Fibroblast of skin of right quadriceps (primary cell): ENCODE measurements at places on chromosomes 1 and 21.
A peak's percentile ranks its signal among the peaks of the same experiment; 100 is the strongest.

GRCh38 chr1:226638001-226638601 is 89.5 kb downstream of the STUM start:
- DNase-seq: no peak

DNA sequence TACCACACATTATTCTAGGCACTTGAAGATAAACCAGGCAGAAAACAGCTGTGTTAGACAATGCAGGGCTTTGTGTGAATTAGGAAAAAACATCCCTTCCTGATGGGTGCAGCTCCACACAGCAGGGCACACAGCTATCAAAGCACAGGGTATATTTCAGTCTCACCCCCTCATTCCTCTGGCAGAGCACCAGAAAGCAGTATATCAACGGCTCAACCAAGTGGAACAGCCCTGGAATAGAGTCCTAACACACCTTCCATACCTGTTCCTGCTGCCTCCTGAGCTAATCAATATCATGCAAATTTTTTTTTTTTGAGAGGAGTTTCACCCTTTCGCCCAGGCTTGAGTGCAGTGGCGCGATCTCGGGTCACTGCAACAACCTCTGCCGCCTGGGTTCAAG is 32.1 kb downstream of the LYST start:
- no peak for DNase-seq

GRCh38 chr1:73662526-73662925 is 535.5 kb downstream of the LRRIQ3 start:
- DNase-seq: no peak

DNA sequence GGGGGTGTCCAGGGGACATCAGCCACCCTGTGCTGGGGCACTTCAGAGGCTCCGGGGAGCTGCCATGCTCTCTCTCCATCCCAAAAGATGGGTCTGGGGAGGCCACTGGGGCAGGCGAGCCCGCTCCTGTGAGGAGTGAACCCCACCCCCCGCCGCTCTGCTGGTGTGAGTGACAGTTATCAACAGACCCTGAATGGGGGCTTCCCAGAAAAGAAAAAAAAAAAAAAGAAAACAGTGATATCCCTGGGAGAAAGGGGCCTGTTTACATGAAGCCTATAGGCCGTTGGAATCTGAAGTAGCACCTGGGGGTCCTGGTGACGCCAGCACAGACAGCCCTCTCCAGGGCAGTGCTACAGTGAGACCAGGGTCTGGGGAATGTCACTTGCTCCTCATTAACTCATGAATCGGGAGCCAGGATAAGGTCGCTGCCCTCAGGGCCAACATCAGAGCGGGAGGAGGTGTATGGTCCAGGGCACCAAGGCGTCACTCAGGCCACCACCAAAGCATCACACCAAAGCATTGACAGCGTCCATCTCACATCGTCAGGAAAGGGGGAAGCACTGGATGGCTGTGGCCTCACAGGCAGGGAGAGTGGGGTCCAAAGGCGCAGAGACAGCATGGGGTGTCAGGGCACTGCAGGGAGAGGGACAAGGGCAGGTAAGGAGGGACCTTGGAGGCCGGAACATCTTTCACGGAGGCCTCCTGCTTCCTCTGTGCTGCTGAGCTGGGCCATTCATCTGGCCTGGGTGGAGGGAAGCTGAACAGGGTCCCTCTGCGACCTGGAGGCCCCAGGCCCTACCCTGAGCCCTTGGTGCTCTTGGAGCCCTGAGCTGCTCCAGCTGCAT is 8.4 kb upstream of the NPHP4 start:
- no peak for DNase-seq

GRCh38 chr21:20646431-20647165 is 351.6 kb upstream of the NCAM2 start:
- DNase-seq: peak; percentile 68

- DNase-seq: no peak
Measured at GRCh38 chr1:233442026-233442780, 114.7 kb downstream of the MAP3K21 start.

- DNase-seq: peak; percentile 25
Measured at GRCh38 chr1:59674595-59674994, 140.2 kb upstream of the HOOK1 start.

- DNase-seq: no peak
Measured at GRCh38 chr1:57483954-57484353, 60.1 kb upstream of the DAB1 start.

DNA sequence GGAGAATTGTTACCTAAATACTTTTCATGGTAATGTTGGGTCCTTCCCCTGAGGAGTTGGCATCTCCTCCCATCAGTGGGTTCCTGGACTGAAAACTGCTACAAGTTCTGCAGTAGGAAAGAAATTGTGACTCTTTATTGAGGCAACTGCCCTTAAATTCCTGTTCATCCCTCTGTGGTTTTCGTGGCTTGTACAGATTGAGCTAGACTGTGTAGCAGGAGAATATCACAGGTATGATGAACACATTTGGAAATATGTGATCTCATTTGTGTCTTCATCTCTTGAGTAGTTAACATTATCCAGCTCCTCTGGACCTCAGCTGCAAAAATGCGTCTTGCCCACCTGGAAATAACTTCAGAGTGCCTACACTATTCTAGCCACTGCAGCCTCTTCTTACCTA is 390.6 kb downstream of the PTPRC start:
- DNase-seq: peak; percentile 43

- DNase-seq: no peak
Measured at GRCh38 chr1:172980456-172980855, 70.3 kb downstream of the TNFSF18 start.

- DNase-seq: no peak
Measured at GRCh38 chr1:64001038-64001437, 202.4 kb upstream of the UBE2U start.

DNA sequence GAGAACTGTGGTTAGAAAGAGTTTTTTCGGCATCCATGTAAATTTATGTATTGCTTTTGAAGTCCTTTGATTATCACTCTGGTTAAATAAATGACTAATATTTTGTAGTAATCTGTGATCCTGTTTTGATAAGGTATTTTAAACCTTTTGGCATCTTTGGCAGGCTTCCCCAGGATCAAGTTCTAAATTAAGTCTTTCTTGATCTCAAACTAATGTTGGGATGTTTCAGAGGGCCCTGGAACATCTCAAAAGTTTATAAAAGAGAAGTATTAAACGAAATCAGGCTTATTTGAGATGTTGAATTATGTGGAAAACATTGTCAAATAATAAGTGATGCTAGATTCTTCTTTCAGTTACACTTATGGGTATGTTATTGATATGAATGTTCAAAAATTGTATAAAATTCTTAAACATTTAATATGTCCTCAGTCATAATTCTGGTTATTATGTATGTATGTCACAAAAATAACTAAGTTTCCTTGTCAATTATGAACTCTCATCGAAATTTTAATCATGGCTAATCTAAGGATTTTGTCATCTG is 36.6 kb downstream of the S100A10 start:
- DNase-seq: no peak

GRCh38 chr1:21763236-21763635 is 19.7 kb downstream of the USP48 start:
- no peak for DNase-seq

- DNase-seq: no peak
Measured at GRCh38 chr1:84617349-84617748, 43.1 kb upstream of the CTBS start.

- no peak for DNase-seq
Measured at GRCh38 chr1:22273686-22274681, 131.1 kb upstream of the WNT4 start.

DNA sequence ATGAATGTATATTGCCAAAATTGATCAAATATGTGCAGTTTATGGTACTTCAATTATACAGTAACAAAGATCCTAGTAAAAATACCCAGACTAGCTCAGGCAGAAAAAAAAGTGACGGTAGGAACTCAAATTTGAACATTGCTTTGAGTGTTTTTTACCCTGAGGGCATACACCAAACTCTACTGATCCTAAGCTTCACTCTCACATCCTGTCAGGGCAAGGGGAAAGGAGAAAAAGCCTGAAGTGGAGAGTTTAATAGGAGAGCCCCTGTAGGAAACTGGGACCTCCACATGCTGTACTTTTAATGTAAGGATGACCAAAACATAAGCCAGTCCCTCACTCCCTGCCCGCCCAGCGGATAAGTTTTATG is 59.8 kb upstream of the GNG12 start:
- no peak for DNase-seq

DNA sequence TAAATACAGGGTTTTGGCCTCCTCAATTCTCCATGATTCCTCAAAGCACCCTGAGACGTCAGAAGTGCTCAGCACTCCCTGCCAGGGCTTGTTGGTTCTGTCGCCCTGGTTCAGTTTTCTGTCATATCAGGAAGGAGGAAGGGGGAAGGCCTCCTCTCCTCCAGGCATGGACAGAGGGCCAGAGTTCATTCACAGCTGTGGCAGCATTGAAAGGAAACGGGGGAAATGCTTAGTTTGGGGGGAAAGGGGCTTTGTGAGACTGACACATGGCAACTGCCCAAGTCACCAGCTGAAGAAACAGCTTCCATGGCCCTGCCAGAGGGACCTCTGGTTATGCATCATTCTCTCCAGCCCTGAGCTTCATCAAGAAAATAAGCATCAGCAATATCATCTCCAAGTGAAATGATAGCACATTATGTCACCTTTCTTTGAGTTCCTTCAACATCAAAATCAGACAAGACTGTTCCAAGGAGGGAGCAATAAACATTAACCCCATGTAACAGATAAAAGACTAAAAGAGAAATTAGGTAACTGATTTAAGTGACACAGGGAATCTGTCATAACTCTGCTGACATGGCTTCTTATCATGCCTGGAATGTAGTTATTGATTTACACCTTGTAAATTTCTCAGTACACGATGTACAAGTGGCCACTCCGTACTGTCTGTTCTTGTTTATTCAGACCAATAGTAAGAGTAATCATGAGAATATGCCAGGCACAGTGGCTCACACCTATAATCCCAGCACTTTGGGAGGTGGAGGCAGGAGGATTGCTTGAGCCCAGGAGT is 103.2 kb upstream of the SLC25A33 start:
- no peak for DNase-seq

DNA sequence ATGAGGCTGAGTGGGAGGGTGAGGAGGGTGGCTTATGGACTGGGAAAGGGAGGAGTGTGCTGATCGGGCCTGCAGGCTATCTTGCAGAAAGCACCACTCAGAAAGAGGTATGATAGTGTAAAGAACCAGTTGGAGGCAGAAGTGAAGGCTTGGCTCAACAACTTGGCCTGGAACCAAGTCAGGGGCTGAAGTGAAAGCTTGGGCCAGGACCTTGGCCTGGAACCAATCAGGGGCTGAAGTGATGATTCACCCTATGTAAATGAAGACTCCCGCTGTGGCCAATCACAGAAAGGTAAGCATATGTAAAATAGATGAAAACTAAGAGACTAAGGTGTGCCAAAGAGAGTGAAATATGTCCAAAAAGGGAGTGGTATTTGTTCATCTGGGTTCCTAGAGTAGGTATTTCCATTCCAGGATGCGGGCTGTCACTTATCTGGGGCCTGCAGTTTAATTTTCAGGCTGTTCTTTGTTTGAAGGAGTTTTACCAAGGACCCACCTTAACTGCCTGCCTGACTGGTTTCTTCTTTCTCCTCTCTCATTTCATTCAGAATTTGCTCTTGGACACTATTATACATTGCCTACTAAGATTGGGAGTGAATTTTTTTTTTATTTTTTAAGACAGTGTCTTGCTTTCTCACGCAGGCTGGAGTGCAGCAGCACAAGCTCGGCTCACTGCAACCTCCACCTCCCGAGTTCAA is 5.1 kb upstream of the RFX5 start:
- DNase-seq: peak; percentile 17

GRCh38 chr1:23793861-23794731 is 3.2 kb downstream of the LYPLA2 start:
- no peak for DNase-seq

DNA sequence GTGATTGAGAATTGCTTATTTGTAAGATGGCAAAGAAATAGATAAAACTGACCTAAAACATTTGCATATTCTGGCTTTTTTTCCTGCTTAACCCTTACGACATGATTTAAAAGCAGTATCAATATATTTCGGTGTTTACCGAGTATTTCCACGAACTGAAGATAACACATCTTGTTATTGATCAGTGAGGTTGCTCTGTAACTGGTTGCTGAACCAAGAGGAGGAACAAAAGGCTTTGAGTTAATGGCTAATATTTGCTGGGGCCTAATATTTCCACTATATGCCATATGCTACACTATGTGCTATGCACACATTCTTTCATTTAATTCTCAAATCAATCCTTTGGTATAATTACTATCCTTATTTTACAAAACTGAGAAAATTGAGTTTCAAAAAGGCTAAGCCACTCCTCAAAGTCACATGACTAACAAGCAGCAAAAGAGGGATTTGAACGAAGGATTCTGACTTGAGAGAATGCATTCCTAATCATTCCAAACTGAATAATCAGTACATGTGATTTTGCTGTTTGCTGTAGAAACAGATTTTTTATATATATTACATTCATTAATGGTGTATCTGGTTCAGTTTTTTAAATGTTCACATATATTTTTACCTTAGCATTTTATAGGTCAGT is 346.0 kb downstream of the USP25 start:
- no peak for DNase-seq

DNA sequence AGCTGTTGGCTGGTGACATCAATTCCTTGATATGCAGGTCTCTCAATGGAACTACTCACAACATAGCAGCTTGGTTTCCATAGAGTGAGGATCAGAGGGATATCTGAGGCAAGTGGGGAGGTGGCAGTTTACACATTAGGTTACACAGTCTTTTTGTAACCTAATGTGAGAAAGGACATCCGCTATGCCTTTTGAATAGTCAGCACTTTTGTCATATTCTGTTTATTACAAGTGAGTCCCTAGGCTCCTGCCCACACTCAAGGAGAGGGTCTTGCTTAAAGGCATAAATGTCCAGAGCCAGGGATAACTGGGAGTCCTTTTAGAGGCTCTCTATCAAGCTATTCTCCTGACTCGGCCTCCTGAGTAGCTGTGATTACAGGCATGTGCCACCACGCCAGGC is 104.2 kb downstream of the KCNK1 start:
- DNase-seq: no peak

GRCh38 chr1:55211863-55212262 is 3.3 kb downstream of the USP24 start:
- no peak for DNase-seq

DNA sequence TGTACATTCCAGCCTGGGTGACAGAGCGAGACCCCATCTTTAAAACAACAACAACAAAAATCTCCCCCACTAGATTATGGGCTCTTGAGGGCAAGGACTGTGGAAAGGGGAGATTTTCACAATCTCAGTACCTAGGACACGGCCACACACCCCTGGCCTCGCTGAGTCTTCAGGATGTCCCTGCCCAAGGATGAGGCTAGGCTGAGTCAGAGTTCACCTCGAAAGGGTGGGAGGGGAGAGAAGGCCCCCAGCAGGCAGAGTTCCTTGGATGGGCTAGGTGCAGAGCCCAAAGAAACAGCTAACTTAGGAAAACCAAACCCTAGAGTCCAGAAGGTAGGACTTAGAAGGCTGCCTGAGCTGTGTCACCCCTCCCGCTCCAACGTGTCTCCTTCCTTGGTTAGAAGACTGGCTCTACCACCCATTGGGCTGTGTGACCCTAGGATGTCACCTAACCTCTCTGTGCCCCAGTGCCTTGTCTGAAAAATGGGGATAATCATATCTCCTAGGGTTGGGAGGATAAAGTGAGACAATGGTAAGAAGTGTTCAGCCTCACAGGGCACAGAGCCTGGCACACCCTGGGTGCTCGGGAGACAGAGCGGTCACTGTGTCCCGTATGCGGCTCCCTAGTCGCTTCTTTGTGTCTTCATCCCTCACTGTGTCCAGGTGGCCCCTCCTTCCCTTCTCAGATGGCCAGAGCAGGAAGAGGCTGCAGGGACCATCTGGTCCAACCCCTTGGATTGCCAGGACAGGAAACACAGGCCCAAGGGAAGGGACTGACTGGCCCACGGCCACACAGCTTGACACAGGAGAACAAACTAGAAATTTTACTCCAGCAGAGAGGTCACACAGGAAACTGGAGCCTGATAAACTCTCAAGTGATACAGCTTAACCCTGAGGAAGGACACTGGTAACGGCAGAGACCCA is 11.2 kb downstream of the TRIM62 start:
- DNase-seq: no peak
